ENCODE measurements at places on chromosomes 1 and 21. TPM values are rescaled to one million over a fixed set of nuclear protein-coding genes. Genes with fewer than 3 reads are reported as not detected.
A peak's percentile ranks its signal among the peaks of the same experiment; 100 is the strongest.

- no peak for DNase-seq
- peaks cover 10% of the 10 kb centered on the region for H3K27me3 ChIP-seq
- no peak overlapping the region for H3K27ac ChIP-seq
- H3K36me3 ChIP-seq = peaks cover 4% of the 10 kb centered on the region
- no peak overlapping the region for H3K4me3 ChIP-seq
- peaks cover 4% of the 10 kb centered on the region for H3K4me1 ChIP-seq
Observed at GRCh38 chr1:1426496-1427105, 5.5 kb upstream of the ANKRD65 start.

GRCh38 chr1:19651141-19651737 lies 7.1 kb downstream of the NBL1 start:
- peaks cover 33% of the 10 kb centered on the region for H3K4me1 ChIP-seq
- no peaks in the 10 kb centered on the region for H3K27me3 ChIP-seq
- no peak for DNase-seq

- DNase-seq = no peak
- no peaks in the 10 kb centered on the region for H3K4me1 ChIP-seq
- H3K27ac ChIP-seq = no peak overlapping the region
- peaks cover 1% of the 10 kb centered on the region for H3K27me3 ChIP-seq
Observed at GRCh38 chr1:98027103-98027705, 106.4 kb upstream of the DPYD start.

GRCh38 chr1:237119091-237119490 lies 77.1 kb downstream of the RYR2 start:
- peaks cover 21% of the 10 kb centered on the region for H3K27me3 ChIP-seq
- no peaks in the 10 kb centered on the region for H3K36me3 ChIP-seq
- H3K27ac ChIP-seq = no peak overlapping the region
- H3K4me1 ChIP-seq = no peaks in the 10 kb centered on the region

GRCh38 chr1:153210206-153210605 lies 7.0 kb downstream of the LELP1 start:
- no peaks in the 10 kb centered on the region for H3K36me3 ChIP-seq
- no peaks in the 10 kb centered on the region for H3K4me1 ChIP-seq
- peaks cover 35% of the 10 kb centered on the region for H3K27me3 ChIP-seq
- no peak overlapping the region for H3K4me3 ChIP-seq
- no peak for DNase-seq

DNA sequence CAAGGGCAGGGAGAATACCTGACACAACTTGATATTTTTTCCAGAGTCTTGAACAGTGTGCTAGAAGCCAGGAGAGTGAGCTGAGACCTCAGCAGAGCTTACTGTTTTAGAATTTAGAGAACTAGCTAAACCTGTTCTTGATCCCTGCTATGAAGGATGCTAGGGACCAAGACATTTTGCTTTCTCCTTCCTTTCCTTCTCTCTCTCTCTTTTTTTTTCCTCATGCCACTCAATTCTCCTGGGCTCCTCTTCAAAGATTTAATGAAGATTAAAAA lies 99.0 kb downstream of the NGF start:
- no peaks in the 10 kb centered on the region for H3K4me1 ChIP-seq
- DNase-seq = no peak
- H3K36me3 ChIP-seq = peaks cover 2% of the 10 kb centered on the region
- peaks cover 13% of the 10 kb centered on the region for H3K27me3 ChIP-seq
- no peak overlapping the region for H3K4me3 ChIP-seq

GRCh38 chr21:45074818-45075595 lies 627 bp downstream of the ADARB1 start:
- H3K4me3 ChIP-seq = peak overlapping the region; percentile 94
- no peaks in the 10 kb centered on the region for H3K27me3 ChIP-seq
- peak overlapping the region; percentile 19 for H3K27ac ChIP-seq
- H3K36me3 ChIP-seq = no peaks in the 10 kb centered on the region
- DNase-seq = no peak
- H3K4me1 ChIP-seq = peaks cover 31% of the 10 kb centered on the region

DNA sequence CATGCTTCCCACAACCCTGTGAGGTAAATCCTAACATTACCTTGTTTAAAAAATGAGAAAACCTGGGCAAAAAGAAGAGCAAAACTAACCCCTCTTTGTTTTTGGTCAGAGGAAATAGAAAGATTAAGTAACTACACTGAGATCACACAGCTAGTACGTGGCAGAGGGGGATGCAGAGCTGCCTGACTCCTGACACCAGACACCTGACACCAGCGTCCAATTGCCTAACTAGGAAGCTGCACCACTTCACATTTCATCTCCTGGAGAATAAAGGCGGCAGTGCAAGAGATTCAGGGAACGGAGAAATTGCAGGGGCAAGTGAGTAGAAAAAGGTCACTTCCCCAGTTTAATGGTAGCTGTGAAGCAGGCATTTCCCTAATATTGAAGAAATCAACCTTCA lies 229.3 kb upstream of the PTBP2 start:
- H3K36me3 ChIP-seq = no peaks in the 10 kb centered on the region
- H3K4me1 ChIP-seq = no peaks in the 10 kb centered on the region
- H3K27me3 ChIP-seq = no peaks in the 10 kb centered on the region
- no peak for DNase-seq

- no peak overlapping the region for H3K4me3 ChIP-seq
- peaks cover 10% of the 10 kb centered on the region for H3K27me3 ChIP-seq
Observed at GRCh38 chr1:87958201-87958600, 629.5 kb downstream of the LMO4 start.

DNA sequence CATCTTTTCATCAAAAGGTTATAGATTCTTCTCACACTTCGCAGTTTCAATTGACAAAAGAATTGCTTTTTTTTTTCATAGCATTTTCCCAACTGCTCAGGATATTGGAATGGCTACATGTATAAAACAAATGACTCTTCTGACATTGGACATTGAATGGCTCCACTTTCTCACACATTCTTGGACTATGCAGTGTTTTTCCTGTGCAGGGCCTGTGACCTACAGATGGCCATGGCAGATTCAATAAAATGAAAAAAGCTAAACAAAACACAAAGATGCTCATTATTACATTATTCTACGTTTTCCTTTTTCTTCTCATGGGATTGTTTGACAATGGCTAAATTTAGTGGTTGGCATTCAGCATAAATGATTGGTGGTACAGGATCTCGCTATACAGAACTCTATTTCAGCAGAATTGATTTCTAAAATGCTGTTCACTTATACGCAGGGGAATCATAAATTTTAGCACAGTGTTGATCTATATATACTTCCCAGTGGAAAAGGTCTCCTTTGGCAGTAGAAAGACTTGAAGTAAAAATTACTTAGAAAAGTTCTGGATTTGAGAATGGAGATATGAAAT lies 115.6 kb upstream of the ADAMTS5 start:
- no peak overlapping the region for H3K4me3 ChIP-seq
- DNase-seq = no peak
- H3K36me3 ChIP-seq = no peaks in the 10 kb centered on the region
- no peaks in the 10 kb centered on the region for H3K4me1 ChIP-seq
- H3K27me3 ChIP-seq = no peaks in the 10 kb centered on the region

- H3K36me3 ChIP-seq = peaks cover 3% of the 10 kb centered on the region
- H3K27me3 ChIP-seq = no peaks in the 10 kb centered on the region
- H3K27ac ChIP-seq = no peak overlapping the region
- peak overlapping the region; percentile 78 for H3K4me3 ChIP-seq
- no peak for DNase-seq
Observed at GRCh38 chr21:43919871-43920801, 55.1 kb downstream of the AGPAT3 start.

GRCh38 chr1:228669242-228669585 lies 66.1 kb upstream of the RHOU start:
- no peaks in the 10 kb centered on the region for H3K27me3 ChIP-seq
- no peak overlapping the region for H3K27ac ChIP-seq
- H3K4me1 ChIP-seq = no peaks in the 10 kb centered on the region
- DNase-seq = no peak

DNA sequence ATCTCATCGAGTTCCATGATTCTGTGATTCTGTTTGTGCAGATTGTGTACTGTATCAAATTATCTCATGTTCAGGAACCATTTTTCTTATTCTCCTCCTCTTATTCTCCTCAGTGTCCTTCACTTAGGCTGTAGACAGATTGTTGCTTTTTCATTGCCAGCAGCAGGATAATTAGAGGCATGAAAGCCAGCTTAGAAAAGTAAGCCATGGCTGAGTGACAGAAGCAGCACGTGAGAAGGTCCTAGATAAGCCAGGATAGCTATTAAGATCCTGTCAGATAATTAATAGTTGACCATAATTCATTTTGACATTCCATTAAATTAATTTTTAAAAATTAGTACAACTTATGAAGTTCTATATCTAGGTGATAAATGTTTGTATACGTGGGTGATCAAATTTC lies 60.8 kb upstream of the PRKACB start:
- H3K27ac ChIP-seq = no peak overlapping the region
- H3K4me1 ChIP-seq = peaks cover 12% of the 10 kb centered on the region
- no peak for DNase-seq
- H3K4me3 ChIP-seq = no peak overlapping the region
- H3K36me3 ChIP-seq = peaks cover 3% of the 10 kb centered on the region

GRCh38 chr1:33143698-33144097 lies 38.1 kb downstream of the TRIM62 start:
- no peaks in the 10 kb centered on the region for H3K36me3 ChIP-seq
- DNase-seq = no peak
- H3K27ac ChIP-seq = no peak overlapping the region
- no peak overlapping the region for H3K4me3 ChIP-seq
- H3K27me3 ChIP-seq = no peaks in the 10 kb centered on the region
- H3K4me1 ChIP-seq = peaks cover 6% of the 10 kb centered on the region

C1orf87 gene
- polyA plus RNA-seq = not detected

- H3K4me1 ChIP-seq = peaks cover 4% of the 10 kb centered on the region
- H3K4me3 ChIP-seq = no peak overlapping the region
- peaks cover 4% of the 10 kb centered on the region for H3K36me3 ChIP-seq
- no peak for DNase-seq
Observed at GRCh38 chr21:45146801-45147200, 72.4 kb downstream of the ADARB1 start.

DNA sequence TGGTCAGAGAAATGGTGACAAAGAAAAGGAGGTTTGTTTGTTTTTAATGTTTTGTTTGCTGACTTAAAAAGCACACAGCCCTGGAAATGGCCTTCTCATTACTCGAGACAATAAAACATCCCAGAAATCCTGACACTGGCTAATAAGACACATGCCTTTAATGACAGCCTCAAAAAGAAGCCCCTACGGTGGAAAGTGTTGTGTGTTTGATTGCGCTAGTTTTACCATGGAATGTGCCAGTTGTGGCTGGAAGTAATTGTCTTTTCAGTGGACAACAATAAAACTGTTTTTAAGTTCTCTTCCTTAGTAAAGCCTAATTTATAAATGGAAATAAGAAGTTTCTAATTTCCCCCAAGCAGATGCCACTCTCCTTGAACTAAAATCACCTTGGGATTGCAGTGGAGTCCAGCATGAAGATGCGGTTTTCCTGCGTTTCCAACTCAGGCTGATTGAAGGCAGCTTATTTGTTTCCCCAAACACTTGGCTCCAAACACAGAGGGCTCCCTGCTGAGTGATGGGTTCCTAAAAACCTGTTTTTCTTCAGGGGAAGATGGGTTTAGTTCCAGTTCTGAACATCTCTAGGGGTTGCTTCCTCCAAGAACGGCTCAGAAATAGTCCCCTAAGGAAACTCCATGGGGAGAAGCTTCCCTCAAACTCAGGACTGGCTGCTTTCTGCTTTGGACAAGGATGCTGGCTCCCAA lies 54.3 kb downstream of the CD247 start:
- H3K27ac ChIP-seq = peak overlapping the region; percentile 85
- H3K36me3 ChIP-seq = peaks cover 2% of the 10 kb centered on the region
- no peak overlapping the region for H3K4me3 ChIP-seq
- peaks cover 88% of the 10 kb centered on the region for H3K4me1 ChIP-seq

S100A12 gene
- polyA plus RNA-seq = 0.44 TPM

DNA sequence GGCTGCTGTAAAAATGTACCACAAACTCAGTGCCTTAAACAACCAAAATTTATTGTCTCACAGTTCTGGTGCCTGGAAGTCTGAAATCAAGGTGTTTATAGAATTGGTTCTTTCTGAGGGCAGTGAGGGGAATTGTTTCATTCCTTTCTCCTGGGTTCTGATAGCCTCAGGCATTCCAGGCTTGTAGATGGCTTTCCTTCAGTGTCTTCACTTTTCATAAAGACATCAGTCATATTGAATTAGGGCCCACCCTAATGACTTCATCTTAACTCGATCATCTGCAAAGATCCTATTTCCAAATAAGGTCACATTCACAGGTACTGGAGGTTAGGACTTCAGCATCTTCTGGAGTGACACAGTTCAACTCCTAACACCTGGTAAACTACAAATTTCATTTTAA lies 15.0 kb downstream of the CDKN2C start:
- DNase-seq = no peak
- no peak overlapping the region for H3K4me3 ChIP-seq
- H3K27me3 ChIP-seq = no peaks in the 10 kb centered on the region

GRCh38 chr1:42210421-42211133 lies 46.0 kb upstream of the GUCA2A start:
- peaks cover 32% of the 10 kb centered on the region for H3K36me3 ChIP-seq
- no peaks in the 10 kb centered on the region for H3K27me3 ChIP-seq
- DNase-seq = no peak
- no peak overlapping the region for H3K4me3 ChIP-seq
- H3K27ac ChIP-seq = no peak overlapping the region

- no peaks in the 10 kb centered on the region for H3K27me3 ChIP-seq
- peaks cover 47% of the 10 kb centered on the region for H3K4me1 ChIP-seq
- H3K4me3 ChIP-seq = peak overlapping the region; percentile 66
- H3K27ac ChIP-seq = peak overlapping the region; percentile 92
Observed at GRCh38 chr1:92990828-92991227, 29.6 kb upstream of the DIPK1A start.

DNA sequence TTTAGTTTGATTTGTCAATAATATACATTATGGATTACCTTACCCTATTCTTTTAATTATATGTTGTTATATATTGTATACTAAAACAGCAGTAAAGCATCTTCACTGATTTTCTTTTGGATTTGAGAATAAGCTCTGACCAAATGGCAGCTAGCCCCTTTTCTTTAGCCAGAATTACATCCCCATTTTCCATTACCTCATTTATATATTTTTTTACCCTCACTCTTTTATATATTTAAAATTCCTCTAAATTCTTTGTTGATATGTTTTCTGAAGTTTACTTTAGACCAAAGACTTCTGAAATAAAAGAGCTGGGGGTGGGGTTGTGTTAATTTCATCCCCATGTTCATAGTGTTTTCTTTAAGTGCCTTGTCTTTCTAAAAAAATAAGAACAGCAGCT lies 24.6 kb downstream of the ANGPTL1 start:
- H3K27me3 ChIP-seq = no peaks in the 10 kb centered on the region
- no peak for DNase-seq
- no peak overlapping the region for H3K27ac ChIP-seq
- no peak overlapping the region for H3K4me3 ChIP-seq
- H3K4me1 ChIP-seq = no peaks in the 10 kb centered on the region
